Ascending aorta (tissue), 2 donors: ENCODE measurements at places on chromosomes 4 and X.

GRCh38 chr4:6732441-6733357 lies 16.7 kb downstream of the BLOC1S4 start:
- no peak overlapping the region for H3K4me3 ChIP-seq
- H3K36me3 ChIP-seq = no peaks in the 10 kb centered on the region
- H3K4me1 ChIP-seq = peaks cover 8% of the 10 kb centered on the region
- DNase-seq = peak; percentile 87
- H3K27me3 ChIP-seq = no peaks in the 10 kb centered on the region

DNA sequence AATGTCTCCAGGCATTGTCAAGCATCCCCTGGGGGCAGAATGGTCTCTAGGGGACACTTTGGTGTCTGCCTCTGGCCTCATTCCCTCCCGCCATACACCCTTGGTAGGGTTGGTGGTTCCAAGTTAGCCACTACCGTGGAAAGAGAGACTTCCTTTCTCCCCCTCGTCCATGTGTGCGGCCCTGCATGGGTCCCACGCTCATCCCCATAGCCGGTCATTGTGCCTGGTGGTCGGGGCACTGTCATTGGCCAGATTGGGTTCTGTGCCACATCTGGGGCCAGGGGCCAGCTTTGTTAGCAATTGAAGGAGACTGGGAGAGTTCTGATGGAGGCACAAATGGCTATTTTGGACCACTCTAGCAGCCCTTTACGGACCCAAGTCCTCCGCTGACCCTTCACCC lies 17.3 kb downstream of the CLCN4 start:
- H3K4me3 ChIP-seq = no peak overlapping the region
- no peaks in the 10 kb centered on the region for H3K36me3 ChIP-seq

- no peaks in the 10 kb centered on the region for H3K36me3 ChIP-seq
- no peaks in the 10 kb centered on the region for H3K4me1 ChIP-seq
- no peak for DNase-seq
- H3K4me3 ChIP-seq = no peak overlapping the region
- H3K27me3 ChIP-seq = no peaks in the 10 kb centered on the region
Measured at GRCh38 chr4:184274286-184274951, 56.7 kb upstream of the ENPP6 start.

DNA sequence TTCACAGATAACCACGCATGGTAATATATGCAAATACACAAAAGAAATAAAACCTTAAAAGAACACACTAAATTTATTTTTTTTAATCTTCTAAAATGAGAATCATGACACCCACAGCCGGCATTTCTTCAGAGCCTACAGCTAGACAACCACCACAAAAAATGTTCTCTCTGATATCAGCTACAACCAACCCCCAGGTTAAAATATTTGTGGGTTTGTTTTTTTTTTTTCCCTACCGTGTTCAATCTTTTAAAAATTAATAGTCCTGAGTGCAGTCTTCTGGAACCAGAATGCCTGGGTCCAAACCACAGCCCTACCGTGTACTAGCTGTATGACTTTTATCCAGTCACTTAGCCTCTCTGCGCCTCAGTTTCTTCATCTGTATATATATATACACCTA lies 36.0 kb downstream of the MAML3 start:
- no peak overlapping the region for H3K27ac ChIP-seq
- DNase-seq = no peak
- H3K36me3 ChIP-seq = no peaks in the 10 kb centered on the region
- H3K27me3 ChIP-seq = no peaks in the 10 kb centered on the region

- H3K4me3 ChIP-seq = no peak overlapping the region
- no peaks in the 10 kb centered on the region for H3K27me3 ChIP-seq
- H3K36me3 ChIP-seq = peaks cover 48% of the 10 kb centered on the region
- H3K4me1 ChIP-seq = peaks cover 24% of the 10 kb centered on the region
- H3K27ac ChIP-seq = peak overlapping the region; percentile 79
- peak; percentile 91 for DNase-seq
Measured at GRCh38 chr4:8393593-8394038, 46.9 kb downstream of the ACOX3 start.

DNA sequence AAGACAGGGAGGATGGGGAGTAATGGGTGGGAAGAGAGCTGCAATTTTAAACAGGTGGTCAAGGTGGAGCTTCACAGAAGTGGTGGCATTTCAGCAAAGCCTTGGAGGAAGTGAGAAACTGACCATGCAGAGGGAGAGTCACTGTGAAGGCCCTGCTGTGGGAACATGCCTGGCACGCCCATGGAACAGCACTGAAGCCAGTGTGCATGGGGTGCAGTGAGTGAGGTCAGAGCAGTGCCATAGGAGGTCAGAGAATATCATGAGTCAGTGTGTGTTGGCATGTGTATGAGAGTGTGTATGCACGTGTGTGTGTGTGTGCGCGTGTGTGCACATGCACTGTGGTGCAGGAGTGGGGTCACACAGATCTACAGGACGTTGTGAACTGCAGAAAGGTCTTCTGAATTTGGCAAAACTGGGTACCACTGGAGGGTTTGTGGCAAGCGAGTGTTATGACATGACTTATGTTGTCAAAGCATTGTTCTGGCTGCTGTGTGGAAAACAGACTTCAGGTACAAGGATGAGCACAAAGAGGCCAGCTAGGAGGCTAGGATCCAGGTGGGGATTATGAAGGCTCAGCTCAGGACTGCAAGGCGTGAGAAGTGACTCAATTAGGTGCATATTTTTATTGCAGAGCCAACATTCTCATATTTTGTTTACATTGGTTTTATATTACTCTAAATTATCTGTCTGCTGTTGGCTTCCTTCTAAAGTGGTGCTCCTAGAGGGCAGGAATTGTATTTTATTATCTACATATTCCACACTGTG lies 34.0 kb downstream of the ZNF827 start:
- H3K4me3 ChIP-seq = no peak overlapping the region
- H3K4me1 ChIP-seq = peaks cover 8% of the 10 kb centered on the region
- H3K36me3 ChIP-seq = peaks cover 10% of the 10 kb centered on the region
- no peaks in the 10 kb centered on the region for H3K27me3 ChIP-seq

GRCh38 chr4:76494243-76494642 lies 59.2 kb downstream of the SHROOM3 start:
- no peaks in the 10 kb centered on the region for H3K36me3 ChIP-seq
- DNase-seq = no peak
- no peaks in the 10 kb centered on the region for H3K4me1 ChIP-seq

DNA sequence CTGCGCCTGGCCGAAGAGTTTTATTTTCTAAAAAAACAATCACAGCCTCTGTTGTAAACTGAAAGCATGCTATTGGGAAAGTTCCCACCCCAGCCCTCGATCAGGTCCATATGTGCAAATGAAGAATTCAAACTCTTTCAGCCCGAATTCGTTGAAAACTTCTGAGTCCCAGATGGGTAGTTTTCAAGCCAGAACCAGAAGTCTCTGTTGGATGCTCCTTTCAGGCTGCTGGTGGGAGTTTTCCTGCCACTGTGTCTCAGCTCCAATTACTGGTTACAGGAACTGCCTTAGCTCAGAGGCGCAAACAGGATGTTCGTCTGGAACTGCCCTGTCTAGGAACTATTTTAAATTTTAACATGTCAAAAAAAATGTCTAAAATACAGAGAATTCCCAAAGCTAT lies 9.3 kb upstream of the ALG13 start:
- H3K27ac ChIP-seq = no peak overlapping the region
- no peaks in the 10 kb centered on the region for H3K4me1 ChIP-seq
- DNase-seq = no peak
- H3K36me3 ChIP-seq = no peaks in the 10 kb centered on the region
- H3K27me3 ChIP-seq = no peaks in the 10 kb centered on the region
- no peak overlapping the region for H3K4me3 ChIP-seq

GRCh38 chr4:125388613-125389012 lies 73.9 kb downstream of the FAT4 start:
- peak overlapping the region; percentile 83 for H3K27ac ChIP-seq
- no peaks in the 10 kb centered on the region for H3K36me3 ChIP-seq
- H3K4me3 ChIP-seq = no peak overlapping the region
- H3K27me3 ChIP-seq = no peaks in the 10 kb centered on the region

DNA sequence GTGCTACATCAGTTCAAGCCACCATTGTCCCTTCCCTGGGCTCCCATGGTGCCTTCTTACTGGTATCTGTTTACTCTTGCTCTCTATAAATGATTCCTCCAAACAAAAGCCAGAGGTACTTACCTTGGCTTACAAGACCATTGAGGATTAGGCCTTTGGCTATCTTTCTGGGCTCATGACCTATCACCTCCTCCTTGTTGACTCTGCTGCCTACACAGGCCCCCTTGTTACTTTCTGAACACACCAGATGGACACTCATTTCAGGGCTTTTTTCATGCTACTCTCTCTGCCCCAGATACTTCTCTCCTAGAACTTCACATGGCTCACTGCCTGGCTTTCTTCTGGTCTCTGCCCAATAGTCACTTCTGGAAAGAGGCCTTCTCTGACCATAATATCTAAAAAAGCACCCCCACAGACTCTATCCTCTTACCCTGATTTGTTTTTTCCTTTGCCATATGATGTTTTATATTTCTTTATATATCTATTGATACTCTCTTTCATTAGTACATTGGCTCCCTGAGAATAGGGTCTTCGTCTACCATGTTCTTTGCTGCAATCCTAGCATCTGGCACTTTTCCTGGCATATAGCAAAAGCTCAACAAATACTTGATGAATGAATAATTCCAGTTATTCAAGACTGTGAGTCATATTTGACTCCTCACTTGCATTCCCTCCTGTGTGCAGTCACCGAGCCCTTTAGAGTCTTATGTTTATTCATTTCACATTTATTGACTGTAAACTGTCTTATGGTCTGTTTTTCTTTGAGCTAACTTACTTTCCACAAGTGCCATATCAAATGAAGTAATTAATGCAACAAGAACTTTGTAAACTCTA lies 27.1 kb upstream of the TAPT1 start:
- no peaks in the 10 kb centered on the region for H3K4me1 ChIP-seq
- no peak overlapping the region for H3K27ac ChIP-seq
- no peak overlapping the region for H3K4me3 ChIP-seq
- no peaks in the 10 kb centered on the region for H3K36me3 ChIP-seq

DNA sequence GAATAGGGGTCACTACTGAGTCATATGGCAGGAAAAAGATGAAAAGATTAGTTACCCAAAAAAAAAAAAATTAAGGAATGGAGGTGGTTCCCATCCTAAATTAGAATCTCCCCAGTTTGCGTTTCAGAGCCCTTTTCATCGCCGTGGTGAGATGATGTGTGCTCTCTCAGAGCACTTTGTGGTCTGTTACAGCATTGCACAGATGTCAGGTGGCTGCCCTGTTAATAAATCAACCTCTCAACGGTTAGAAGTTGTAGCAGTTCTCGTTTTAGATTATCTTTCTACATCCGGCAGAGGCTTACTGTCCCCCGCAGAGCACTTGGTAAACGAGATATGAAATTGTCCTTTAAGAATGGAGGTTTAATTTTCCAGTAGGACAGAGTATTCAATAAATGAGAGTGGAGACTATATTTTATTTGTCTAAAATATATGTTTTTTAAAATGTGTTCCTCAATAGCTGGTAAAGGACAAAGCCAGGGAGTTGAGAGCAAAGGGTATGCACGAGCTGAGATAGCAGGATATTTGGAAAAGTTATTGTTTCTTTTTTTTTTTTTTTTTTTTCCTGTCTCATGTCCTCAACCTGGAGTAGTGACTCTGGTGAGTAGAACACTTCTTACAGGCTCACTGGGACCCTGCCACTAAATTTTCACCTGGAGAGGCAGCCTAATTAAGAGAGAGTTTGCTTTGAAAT lies 26.9 kb downstream of the AFF1 start:
- H3K4me3 ChIP-seq = no peak overlapping the region
- peak overlapping the region; percentile 40 for H3K27ac ChIP-seq
- H3K27me3 ChIP-seq = no peaks in the 10 kb centered on the region
- DNase-seq = no peak
- H3K4me1 ChIP-seq = peaks cover 2% of the 10 kb centered on the region
- no peaks in the 10 kb centered on the region for H3K36me3 ChIP-seq

- no peak for DNase-seq
- no peaks in the 10 kb centered on the region for H3K4me1 ChIP-seq
- H3K4me3 ChIP-seq = no peak overlapping the region
- no peak overlapping the region for H3K27ac ChIP-seq
Measured at GRCh38 chrX:2793752-2794151, 35.0 kb upstream of the GYG2 start.

DNA sequence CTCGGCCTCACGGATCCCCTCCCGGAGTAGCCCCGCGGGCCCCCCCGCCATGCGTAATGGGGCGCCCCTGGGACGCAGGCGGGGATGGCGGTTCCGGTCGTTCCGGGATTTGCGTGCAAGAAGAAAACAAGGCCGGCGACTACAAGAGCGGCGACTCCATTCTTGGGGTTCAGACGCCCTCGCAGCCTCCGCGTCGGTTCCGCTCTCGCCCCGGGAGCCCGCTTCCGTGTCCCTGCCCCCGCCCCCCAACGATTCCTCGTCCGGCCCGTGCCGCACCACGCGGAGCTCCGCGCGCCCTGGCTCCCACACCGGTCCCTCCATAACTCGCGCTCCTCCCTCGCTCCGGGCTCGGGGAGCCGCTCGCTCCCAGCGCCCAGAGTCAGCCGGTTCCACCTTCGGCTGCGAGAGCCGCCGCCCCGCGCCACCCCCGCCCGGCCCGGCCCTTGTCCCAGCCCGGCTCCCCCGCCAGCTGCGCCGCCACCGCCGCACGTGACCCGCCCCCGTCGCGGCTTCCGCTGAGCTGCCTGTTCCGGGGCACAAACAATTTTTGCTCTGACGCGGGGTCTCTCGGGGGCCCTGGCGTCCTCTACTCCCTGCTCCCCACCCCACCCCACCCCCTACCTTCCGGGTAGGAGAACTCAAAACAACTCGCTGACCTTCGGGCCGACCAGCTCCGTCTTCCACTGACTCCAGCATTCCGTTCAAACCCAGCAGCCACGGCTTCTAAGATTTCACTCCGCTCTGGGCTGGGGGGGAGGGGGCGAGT lies 78.8 kb upstream of the BCOR start:
- no peaks in the 10 kb centered on the region for H3K27me3 ChIP-seq
- H3K4me3 ChIP-seq = peak overlapping the region; percentile 75
- H3K36me3 ChIP-seq = no peaks in the 10 kb centered on the region
- DNase-seq = no peak
- H3K4me1 ChIP-seq = peaks cover 14% of the 10 kb centered on the region
